ENCODE measurements at places on chromosomes 11 and 22.

- DNase-seq = no peak
These were observed 28.8 kb downstream of the TEAD1 start for GRCh38 chr11:12702999-12703453.

DNA sequence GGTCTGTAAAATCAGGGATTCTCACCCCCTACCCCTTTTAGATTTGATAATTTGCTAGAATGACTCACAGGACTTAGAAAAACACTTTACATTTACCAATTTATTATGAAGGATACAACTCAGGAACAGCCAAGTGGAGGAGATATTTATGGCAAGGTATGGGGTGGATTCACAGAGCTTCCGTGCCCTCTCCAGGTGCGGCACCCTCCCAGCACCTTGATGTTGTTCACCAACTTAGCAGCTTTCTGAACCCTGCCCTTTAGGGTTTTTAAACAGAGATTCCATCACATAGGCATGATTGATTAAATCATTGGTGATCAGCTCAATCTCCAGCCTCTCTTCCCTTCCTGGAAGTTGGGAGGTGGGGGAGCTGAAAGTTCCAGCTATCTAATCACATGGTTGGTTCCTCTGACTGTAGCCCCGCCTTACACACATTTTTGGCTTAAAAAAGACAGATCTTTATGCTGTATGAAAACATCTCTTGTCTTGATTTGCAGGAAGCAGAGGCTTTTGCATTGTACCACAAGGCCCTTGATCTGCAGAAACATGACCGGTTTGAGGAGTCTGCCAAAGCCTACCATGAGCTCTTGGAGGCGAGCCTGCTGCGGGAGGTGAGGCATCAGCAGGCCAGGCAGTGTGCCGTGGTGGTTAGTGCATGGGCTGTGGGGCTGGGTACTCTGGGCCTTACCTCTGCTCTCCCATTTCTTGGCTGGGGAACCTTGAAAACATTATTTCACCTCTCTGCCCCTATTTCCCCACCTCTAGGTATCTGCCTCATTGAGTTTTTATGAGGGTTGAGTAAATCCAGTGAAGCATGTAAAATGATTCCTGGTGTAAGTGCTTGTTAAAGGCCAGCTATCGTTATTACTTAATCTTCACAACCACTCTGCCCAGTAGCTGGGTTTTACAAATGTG is 27.0 kb downstream of the CABIN1 start:
- no peak for DNase-seq

DNA sequence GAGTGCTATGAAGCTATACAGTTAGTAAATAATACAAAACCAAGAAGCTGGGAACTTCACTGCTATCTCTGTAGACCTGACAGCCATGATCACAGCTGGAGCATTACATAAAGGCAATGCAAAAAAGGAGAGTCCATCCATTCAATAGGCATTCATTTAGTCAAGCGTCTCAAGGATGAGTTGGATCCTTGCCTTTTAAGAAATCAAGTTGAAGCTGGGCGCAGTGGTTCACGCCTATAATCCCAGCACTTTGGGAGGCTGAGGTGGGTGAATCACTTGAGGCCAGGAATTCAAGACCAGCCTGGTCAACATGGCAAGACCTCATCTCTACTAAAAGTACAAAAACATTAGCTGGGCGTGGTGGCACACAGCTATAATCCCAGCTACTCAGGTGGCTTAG is 48.1 kb upstream of the ALKBH3 start:
- DNase-seq = no peak

GRCh38 chr11:74909812-74910211 is 39.1 kb downstream of the XRRA1 start:
- DNase-seq = no peak

DNA sequence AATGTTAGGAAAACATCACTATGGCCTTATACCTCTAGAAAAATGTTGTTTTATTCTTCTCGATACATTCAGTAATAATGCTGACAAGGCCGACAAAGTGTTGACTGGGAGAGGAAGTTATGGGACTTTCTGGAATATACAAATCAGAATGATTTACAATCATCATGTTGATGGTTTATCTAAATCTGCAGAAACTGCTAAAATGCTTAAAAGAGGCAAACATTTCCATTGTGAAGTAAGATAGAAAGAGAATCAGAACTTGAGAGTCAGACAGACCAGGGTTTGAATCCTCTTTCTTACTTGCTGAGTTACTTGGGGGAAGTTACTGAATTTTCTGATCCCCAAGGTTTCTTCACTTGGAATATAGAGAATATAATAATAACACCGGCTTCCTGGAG is 89.4 kb downstream of the CD44 start:
- DNase-seq = no peak

DNA sequence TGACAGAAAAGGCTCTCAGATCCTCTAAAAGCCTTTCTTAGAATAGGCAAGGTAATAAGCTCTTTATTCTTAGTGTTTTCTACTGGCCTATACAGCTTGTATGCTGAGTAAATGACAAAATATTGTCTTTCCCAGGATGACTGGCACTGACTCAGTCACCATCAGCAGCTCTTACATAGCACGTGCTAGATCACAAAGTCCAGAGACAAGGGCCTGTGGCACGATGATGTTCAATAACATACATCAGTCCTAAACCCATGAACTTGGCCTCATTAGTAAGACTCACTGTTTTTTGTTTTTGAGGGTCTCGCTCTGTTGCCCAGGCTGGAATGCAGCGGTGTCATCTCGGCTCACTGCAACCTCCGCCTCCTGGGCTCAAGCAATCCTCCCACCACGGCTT is 42.7 kb downstream of the CELF1 start:
- no peak for DNase-seq

- no peak for DNase-seq
These were observed 124.8 kb downstream of the ATG16L2 start for GRCh38 chr11:72939031-72939430.

DNA sequence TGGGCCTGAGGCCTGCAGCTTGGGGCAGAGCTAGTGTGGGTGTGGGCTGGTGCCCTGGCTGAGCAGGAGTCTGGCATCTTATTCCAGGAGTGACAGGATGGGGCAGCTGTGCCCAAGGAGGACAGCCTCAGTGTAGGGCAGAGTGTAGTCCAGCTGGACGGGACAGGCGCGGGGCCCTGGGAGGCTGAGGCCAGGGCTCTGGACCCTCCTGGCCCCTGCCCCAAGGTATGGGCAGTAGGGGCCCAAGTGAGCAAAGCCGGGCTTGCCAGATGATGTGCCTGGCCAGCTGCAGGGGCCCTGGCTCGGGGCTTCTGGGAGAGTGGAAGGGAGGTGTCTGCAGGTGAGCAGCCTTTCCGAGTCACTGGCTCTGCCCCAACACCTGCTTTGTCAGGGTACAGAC is 1190.9 kb downstream of the BRD1 start:
- no peak for DNase-seq

Measured in fibroblast of skin of scalp (primary cell).